HCT116 (cell line): ENCODE measurements at places on chromosomes 11 and 22. TPM values are rescaled to one million over a fixed set of nuclear protein-coding genes. Genes with fewer than 3 reads are reported as not detected.

KDM4E gene
- not detected for total RNA-seq

DNA sequence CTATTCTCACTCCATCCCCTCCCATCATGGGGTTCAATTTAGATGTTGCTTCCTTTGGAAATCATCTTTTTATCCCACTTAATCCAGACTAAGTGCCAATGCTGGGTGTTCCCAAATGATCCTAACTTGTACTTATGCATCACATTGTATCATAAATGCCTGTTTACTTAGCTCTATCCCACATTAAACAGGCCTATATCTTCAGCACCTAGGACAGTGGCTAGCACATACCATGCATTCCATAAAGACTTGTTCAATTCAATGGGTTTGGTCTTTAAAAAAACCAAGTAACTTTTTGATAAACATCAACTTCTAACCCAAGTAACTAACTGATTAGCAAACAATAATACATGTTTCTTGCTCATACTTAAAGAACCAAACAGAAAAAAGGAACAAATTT lies 40.6 kb downstream of the RSF1 start:
- no peak overlapping the region for H3K27ac ChIP-seq
- H3K4me3 ChIP-seq: no peak overlapping the region
- no peaks in the 10 kb centered on the region for H3K27me3 ChIP-seq
- no peaks in the 10 kb centered on the region for H3K4me1 ChIP-seq
- no peak for DNase-seq

RGL4 gene
- not detected for total RNA-seq

GRCh38 chr22:27987557-27987956 lies 68.5 kb upstream of the PITPNB start:
- H3K4me3 ChIP-seq: no peak overlapping the region
- no peak for DNase-seq
- peaks cover 7% of the 10 kb centered on the region; the same call in 1 of the 2 replicates for H3K4me1 ChIP-seq
